ENCODE measurements at places on chromosomes 1 and 21. TPM values are rescaled to one million over a fixed set of nuclear protein-coding genes. Genes with fewer than 3 reads are reported as not detected.

DNA sequence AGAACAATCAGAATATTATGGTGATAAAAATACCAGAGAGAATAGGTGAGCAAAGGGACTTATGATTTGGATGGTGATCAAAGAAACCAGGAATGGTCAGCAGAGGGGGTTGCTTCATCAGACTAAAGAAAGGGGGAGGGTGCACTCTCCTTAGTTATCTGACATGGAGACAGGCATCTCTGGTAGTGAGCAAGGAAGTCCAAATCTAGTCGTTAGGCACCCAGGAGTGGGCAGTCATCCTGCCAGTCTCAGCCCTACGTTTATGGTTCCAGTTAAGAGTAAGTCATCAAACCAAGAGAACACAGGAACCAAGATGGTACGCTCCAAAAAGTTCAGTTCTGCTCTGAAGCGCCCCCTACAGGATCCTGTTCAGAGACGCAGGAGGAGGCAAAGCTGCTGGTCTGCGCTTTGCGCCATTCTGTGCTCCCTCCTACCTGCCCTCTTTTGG, 28.6 kb downstream of the EBNA1BP2 start:
- DNase-seq = peak; percentile 28

GRCh38 chr21:14405962-14406361, 23.0 kb upstream of the HSPA13 start:
- DNase-seq = no peak

GRCh38 chr1:9615316-9616063, 26.8 kb downstream of the TMEM201 start:
- peak; percentile 71 for DNase-seq

- no peak for DNase-seq
Observed at GRCh38 chr1:220876511-220877376, 2.5 kb upstream of the HLX start.

- DNase-seq = no peak
Observed at GRCh38 chr1:156828400-156829124, 11.9 kb upstream of the SH2D2A start.

- DNase-seq = no peak
Observed at GRCh38 chr1:45065083-45065482, 53.0 kb downstream of the UROD start.

DNA sequence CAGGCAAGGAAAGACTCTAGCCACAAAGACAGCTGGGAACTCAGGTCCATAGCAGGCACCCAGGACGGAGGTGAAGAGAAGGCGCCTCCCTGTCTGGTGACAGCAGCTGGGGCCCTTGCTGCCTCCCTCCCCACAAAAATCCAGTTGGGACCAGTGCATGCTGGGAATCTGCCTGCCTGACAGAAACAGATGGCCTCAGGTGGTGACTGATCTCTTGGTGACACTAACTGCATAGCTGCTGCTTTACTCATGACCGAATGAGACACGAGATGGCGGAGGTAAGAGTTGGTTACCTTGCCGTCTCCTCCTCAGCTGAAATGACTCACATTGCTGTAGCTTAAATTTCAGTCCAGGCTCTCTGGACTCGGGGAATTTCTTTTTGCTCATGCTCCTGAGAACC, 130.3 kb downstream of the FGGY start:
- no peak for DNase-seq

- no peak for DNase-seq
Observed at GRCh38 chr1:179217943-179218507, 11.5 kb downstream of the ABL2 start.

GRCh38 chr1:68173283-68173935, 58.9 kb downstream of the WLS start:
- no peak for DNase-seq

DNA sequence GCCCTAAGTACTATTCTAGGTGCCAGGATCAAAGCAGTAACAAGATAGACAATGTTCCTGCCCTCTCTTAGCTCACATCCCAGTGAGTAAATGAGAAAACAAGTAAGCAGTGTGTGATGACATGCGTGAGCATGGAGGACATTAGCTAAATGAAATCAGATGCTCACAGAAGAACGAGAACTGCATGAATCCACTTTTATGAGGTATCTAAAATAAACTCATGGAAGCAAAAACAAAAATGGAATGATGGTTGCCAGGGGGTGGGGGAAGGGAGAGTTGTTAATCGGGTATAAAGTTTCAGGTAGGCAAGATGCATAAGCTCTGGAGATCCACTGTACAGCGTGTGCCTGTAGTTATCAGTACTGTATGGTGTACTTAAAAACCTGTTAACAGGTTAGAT, 195.1 kb downstream of the HHAT start:
- DNase-seq = no peak

- DNase-seq = no peak
Observed at GRCh38 chr1:202023001-202023433, 12.6 kb downstream of the ELF3 start.

GRCh38 chr1:31244326-31244725, 4.6 kb upstream of the NKAIN1 start:
- no peak for DNase-seq

DNA sequence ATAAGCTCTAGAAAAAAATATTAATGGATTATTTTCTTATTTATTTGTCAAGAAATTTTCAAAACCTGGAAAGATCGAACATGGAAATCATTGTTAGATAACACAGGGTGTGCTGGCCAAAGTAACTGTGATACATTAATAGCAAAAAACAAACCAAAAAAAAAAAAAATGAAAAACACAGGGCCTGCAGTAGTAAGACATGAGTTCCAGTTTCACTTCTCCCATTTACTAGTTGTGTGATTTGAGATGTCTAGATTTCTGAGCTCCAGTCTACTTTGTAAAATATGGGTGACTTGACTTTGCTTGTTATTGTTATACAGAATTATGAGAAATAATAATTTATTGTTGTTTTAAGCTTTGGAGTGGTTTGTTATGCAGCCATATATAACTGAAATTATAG, 13.6 kb downstream of the FAM177B start:
- no peak for DNase-seq

GRCh38 chr1:242017580-242018233, 18.8 kb upstream of the MAP1LC3C start:
- peak; percentile 50 for DNase-seq

RRAGC gene
- total RNA-seq = 27.6 TPM

PFDN2 gene
- total RNA-seq = 155 TPM

TENT5C gene
- 14.0 TPM for total RNA-seq

TTC22 gene
- total RNA-seq = 5.3 TPM
